ENCODE measurements at places on chromosomes 13 and 19.

GRCh38 chr13:112952759-112953551, 16.1 kb upstream of the MCF2L start:
- no peak for DNase-seq

DNA sequence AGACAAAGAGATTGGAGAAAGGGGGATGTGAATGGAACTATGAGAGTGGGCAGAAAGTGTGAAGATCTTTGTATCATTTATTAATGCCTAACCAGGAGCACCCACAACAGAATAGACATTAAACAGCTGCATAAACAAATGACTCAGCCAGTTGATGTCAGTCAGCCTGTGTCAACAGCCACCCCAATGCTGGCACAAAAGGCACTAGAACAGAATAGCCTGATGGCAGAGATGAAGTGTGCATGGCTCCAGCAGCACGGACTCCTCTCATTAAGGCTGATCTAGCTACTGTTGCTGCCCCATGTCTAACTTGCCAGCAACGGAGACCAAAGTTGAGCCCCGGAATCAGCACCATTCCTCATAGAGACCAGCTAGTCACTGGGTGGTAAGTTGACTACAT, 7.8 kb downstream of the CPB2 start:
- DNase-seq: no peak

DNA sequence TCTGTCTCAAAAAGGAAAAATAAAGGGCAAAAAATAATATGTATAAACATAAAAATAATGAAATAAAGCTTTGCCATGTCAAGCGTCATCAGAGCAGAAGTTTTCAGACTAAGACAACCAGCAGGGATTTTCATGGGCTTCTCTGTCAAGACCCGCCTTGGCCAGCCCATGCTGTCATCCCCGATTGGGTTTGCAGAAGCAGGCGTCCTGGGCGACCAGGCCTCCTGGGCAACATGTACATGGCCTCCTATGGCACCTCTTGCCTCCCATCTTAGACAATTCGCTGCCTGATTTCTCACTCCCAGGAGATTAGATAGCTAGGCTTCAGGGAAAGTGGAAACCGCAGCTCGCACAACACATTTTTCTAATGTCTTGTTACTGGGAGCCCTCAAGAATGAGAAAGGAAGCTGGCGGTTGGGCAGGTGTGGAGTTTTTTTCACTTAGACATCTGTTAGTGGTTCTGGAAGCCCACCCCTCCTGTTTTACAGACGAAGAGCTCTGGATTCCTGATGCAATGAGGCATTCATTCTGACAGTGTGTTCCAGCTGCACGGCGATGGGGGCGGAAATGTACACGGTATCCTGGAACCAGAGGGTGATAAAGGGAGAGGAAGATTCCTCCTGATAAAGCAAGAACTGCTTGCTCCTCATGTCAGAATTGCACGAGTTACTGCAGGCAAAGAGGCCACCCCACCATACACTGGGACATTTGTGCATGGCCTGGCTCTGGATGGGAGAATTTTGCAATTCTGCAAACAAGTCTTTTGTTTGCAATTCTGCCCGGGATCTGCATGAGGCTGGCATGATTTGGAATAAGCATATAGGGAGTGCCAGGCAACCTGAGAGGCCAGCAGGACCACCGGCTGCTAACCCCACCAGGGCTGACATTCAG, 47.4 kb upstream of the KATNAL1 start:
- no peak for DNase-seq

- DNase-seq: no peak
These were observed 62.9 kb upstream of the SPATA13 start for GRCh38 chr13:24097667-24098066.

DNA sequence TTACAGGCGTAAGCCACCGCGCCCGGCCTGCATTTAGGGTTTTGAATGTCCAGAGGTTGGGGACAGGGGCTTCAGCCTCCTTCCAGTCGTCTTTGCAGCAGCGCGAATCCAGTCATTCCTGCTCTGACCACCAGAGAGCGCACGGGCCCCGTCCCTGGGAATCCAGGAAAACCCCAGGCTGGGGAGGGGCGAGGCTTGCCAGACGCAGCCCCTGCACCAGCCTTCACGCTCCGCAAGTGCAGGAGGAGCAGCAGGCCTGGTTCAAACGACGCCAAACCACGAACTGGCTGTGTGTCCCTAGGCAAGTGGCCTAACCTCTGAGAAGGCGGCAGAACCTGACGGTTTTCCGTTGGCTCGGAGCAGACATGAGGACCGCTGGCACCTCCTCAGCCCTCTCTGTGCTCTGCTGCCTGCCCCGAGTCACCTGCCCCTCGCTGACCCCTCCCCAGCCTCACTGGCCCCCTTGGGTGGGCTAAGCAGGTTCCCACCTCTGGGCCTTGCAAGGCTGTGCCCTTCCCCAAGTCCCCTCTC, 2.0 kb upstream of the RNF126 start:
- DNase-seq: peak; percentile 87

GRCh38 chr13:93224535-93224934, 2.1 kb upstream of the GPC6 start:
- no peak for DNase-seq

DNA sequence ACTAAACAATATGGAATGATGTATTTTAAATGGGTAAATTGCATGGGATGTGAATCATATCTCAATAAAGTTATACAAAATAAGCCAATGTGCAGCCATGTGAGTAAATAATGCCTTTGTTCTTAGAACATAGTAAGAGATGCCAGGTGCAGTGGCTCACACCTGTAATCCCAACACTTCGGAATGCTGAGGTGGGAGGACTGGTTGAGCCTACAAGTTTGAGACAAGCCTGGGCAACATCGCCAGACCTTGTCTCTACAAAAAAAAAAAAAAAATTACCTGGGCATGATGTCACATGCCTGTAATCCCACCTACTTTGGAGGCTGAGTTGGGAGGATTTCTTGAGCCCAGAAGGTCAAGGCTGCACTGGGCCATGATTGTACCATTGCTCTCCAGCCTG, 230.7 kb downstream of the RFC3 start:
- no peak for DNase-seq

GRCh38 chr13:19766591-19766990, 16.2 kb downstream of the PSPC1 start:
- DNase-seq: no peak

GRCh38 chr19:8363803-8364771, at the start of gene ANGPTL4:
ANGPTL4 (plus strand) TSS chr19:8364155; CDS start chr19:8364322, 167 bp downstream.
- DNase-seq: no peak

DNA sequence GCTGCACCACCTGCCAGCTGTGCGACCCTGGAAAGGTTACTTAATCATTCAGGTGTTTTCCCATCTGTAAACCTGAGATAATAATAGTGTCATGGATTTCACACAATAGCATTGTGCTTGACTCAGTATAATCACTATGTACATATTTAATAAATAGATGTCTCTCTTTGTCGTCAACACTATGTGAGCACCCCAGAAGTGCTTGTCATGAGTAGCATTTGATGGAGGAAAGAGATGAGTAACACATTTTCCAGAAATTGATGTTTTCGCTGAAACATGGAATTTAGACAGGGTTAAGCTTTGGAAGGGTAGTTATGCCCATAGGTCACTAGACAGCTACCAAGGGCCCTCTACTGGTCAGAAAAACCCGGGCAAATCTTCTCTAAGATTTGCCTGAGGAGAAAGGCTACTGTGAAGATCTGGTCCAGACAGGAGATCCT, 9.5 kb upstream of the MBNL2 start:
- DNase-seq: no peak

- DNase-seq: no peak
These were observed 2.0 kb downstream of the CAB39L start for GRCh38 chr13:49441846-49442245.

GRCh38 chr13:44489751-44490150, 86.4 kb downstream of the TSC22D1 start:
- DNase-seq: no peak

DNA sequence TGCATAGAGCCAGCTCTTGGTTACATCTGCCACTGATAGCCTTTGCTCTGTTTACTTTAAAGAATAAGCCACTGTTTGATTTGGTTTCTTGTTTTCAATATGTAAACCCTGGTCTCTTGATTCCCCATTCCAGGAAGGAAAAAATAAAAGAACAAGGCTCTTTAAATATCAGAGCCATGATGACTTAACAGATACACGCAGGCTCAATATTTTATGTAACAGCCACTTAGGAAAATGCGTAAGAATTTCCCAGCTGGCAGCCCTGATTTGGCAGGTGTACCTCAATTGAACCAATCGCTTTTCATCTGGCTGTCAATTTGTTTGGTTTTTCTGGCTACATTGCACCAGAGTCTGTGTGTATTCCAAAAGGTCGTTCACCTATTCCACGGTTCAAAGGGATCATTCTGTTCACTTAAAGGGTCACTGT, 65.6 kb downstream of the IRS2 start:
- no peak for DNase-seq

- DNase-seq: no peak
These were observed 5.6 kb upstream of the TM9SF2 start for GRCh38 chr13:99495466-99496183.

DNA sequence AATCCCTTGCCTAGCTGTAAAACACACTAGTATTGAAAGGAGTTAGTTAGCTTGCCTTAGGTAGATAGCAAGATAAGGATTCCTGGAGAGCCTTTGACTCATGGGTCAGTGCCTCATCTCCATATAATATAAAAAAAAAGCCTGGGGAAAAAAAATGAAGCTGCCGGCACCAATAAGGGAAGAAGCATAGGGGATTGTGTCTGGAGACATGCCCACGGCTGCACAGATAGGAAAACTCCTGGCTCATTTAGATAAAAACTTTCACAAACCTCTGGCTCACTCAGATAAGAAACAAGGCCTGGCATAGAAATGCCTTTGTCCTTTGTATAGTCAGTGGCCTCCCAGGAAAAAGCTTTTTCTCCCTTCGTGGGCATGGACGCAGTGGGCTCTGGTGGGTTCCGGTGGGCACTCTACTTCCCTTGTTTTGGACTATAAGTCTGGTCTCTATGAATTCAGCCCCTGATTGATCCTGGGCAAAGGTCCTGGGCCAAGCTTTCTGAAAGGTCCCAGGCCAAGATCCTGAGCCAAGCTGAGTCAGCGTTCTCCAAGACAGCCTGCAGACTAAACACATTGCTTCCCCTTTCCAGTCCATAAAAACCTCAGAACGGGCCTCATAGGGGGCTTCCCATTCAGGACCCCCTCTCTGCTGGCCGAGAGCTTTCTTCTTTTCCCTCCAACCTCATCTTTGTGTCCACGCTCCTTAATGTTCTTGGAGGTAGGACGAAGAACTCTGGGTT, 4.9 kb upstream of the OR7A17 start:
- DNase-seq: no peak

DNA sequence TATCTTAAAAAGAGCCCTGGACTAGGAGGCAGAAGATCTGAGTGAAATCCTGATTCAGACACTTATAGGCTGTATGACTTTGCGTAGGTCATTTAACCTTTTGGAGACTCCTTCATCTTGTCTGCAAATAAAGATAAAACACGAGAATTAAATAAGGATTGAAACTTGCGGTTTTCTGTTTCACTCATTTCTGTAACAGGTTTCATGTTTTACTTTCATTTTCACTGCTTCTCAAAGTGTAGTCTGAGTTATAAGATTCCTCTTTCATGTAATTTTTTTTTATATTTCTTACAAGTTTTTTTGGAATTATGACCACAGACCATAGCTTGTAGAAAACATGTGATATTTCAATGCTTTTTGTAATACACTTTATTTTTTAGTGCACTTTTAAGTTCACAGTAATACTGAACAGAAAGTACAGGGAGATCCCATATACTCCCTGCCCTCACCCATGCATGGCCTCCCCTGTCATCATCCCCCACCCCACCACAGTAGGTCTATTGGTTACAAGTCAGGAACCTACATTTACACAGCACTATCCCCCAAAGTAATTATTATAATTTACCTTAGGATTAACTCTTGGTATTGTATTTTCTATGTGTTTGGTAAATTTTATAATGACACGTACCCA, 174.6 kb downstream of the ITGBL1 start:
- no peak for DNase-seq

GRCh38 chr19:49546825-49547565, 19.2 kb downstream of the RCN3 start:
- DNase-seq: peak; percentile 77

DNA sequence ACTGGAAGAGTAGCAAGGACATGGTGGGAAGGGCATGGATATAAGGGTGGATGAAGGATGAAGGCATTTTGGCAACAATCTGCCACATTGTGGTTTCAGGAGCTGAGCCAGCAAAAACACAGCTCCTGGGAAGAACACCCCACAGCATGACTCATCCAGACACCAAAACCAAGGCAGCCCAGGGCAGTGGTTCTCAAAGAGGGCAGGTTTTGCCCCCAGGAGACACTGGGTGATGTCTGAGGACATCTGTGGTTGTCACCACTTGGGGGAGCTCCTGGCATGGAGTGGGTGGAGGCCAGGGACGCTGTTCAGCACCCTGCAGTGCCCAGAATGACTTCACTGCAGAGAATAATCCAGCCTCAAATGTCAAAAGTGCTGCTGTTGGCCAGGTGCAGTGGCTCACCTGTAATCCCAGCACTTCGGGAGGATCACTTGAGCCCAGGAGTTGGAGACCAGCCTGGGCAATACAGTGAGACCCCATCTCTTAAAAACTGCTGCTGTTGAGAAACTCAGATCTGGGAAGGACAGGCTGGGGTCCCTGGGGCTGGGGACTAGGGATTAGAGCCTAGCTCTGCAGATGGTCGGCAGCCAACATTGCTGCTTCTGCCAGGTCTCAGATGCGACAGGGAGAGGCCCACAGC, 16.1 kb downstream of the ZFR2 start:
- DNase-seq: no peak

DNA sequence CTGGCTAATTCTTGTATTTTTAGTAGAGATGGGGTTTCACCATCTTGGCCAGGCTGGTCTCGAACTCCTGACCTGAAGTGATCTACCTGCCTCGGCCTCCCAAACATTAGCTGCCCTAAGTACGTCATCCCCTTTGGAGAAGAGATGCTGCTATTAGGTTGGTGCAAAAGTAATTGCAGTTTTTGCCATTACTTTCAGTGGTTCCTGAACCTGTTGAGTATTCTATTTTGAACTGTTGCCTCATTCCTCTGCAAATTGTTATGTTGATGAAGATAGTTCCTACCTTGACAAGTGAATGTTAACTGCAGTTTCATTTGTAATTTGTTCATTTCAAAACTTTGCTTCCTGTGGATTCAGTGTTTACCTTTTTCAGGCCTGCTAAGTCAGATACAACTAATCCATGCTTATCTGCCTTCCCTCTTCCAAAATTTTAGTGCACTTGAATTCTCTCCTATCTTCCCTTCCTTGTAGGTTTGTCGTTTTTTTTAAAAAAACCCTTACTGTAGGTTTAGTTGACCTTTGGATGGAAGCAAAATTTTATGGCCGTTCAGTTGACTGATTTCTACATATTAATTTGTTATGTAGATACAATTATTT, 24.0 kb downstream of the ZMYM2 start:
- no peak for DNase-seq

GRCh38 chr19:54172471-54173358, at the start of gene TMC4:
TMC4 (minus strand) TSS chr19:54173160; CDS start chr19:54173117, 43 bp downstream.
- no peak for DNase-seq

DNA sequence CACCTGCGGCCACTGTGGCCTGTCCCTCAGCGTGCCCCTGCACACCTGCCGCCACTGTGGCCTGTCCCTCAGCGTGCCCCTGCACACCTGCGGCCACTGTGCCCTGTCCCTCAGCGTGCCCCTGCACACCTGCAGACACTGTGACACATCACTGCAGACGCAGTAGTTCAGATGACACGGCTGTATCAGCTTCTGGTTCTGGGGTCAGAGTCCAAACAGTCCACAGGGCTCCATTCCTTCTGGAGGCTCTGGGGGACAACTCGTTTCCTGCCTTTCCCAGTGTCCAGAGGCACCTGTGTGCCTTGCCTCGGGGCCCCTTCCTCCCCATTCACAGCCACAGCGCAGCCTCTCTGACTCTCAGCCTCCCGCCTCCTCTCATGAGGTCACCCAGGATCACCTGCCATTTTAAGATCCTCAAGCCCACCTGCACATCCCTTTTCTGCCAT, 5.5 kb downstream of the SF3A2 start:
- no peak for DNase-seq

- DNase-seq: no peak
These were observed 32.7 kb downstream of the VSTM1 start for GRCh38 chr19:54030895-54031586.

Data from naive thymus-derived CD8-positive, alpha-beta T cell (primary cell).